ENCODE measurements at places on chromosomes 11 and 22. TPM values are rescaled to one million over a fixed set of nuclear protein-coding genes. Genes with fewer than 3 reads are reported as not detected.
A peak's percentile ranks its signal among the peaks of the same experiment; 100 is the strongest.

DNA sequence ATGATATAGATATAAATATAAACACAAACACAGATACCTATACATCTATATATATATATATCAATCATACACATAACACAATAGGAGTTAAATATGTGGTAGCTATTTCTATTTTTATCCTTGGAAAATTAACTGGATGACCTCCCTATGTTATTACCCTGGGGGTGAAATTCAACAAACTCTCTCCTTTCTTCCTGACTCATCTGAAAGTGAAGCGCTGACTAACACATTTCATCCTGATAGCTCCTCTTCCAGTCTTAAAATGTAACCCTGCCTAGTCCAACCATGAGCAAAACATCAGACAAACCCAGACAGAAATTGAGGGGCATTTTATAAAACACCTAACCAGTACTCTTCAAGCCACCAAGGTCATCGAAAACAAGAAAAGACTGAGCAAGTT lies 220.6 kb upstream of the ISX start:
- no peaks in the 10 kb centered on the region for H3K27me3 ChIP-seq
- no peaks in the 10 kb centered on the region for H3K4me1 ChIP-seq
- H3K4me3 ChIP-seq = no peak overlapping the region
- H3K27ac ChIP-seq = no peak overlapping the region
- no peaks in the 10 kb centered on the region for H3K36me3 ChIP-seq
- no peak for DNase-seq

GRCh38 chr11:110919241-110919922 lies 207.1 kb upstream of the ARHGAP20 start:
- DNase-seq = no peak
- H3K36me3 ChIP-seq = no peaks in the 10 kb centered on the region
- no peaks in the 10 kb centered on the region for H3K4me1 ChIP-seq

GRIA4 gene
- total RNA-seq = not detected

LMO1 gene
- total RNA-seq = not detected

CCDC85B gene
- total RNA-seq = 55.0 TPM

DMC1 gene
- total RNA-seq = 0.23 TPM

DNA sequence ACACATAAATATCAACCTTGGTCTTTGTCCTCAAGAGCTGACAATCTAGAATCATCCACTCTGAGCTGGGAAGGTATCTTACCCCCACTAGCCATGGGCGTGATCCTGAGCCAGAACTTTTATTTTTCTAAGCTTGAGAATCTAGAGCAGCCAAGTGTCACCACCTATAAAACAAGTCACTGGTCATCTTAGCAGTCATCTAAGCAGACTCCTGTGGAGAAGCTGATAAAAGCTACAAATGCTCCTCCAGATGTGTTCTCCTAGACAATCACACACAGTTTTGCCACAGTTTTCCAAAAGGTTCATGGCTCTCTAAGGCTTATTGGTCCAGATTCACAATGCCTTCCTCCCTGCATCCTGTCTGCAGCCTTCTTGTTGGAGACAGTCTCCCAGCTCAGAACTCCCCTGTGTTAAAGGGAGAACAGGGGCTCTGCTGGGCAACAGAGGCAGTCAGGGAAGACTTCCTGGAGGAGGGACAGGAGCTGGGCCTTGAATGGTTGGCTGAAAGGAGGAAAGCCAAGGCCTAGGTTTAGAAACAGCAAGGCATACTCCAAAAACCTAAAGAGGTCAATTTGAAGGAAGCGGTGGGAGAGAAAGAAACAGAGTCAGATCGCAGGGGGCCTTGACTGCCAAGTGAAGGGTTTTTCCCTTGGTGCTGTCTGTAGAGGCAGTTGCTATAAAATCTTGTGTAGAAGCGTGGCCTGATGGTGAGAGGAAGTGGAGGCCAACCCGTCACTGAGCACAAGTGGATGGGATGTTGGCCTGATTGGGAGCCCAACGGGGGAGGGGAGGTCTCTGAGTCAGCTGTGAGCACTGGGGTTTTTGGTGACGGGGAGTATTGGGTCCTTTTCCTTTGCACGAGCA lies 42.0 kb downstream of the ALX4 start:
- no peak for DNase-seq
- no peaks in the 10 kb centered on the region for H3K36me3 ChIP-seq
- no peak overlapping the region for H3K4me3 ChIP-seq
- H3K27me3 ChIP-seq = no peaks in the 10 kb centered on the region

- no peak overlapping the region for H3K27ac ChIP-seq
- no peaks in the 10 kb centered on the region for H3K36me3 ChIP-seq
- no peaks in the 10 kb centered on the region for H3K4me1 ChIP-seq
Observed at GRCh38 chr11:17600316-17601255, 53.5 kb downstream of the OTOG start.

- H3K27ac ChIP-seq = no peak overlapping the region
- H3K36me3 ChIP-seq = no peaks in the 10 kb centered on the region
Observed at GRCh38 chr22:41201141-41201540, 4.0 kb upstream of the L3MBTL2 start.

MB gene
- total RNA-seq = 71.8 TPM

DNA sequence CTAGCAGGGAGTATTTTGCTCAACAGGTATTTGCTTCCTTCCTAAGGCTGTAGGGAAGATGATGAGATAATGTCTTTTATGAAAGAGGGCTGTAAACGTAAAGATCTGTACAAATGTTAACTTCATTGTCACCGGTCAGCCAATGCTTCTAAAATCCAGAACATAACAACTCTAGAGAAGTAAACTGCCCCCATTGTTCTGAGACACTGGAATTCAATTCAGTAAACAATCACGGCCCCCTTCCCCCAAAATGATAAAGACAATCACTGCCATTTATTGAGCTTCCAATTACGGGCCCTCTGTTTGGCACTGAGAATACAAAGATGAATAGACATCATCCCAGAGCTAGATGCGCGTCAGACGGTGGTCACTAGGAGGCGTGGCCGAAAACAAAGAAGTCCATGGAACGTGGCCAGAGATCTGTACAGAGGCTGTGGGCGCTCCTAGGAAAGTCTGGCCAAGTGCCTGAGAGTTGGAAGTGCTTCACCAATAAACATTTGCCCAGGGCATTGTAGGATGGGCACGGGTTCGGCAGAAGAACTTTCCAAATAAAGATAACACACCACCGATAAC lies 576 bp downstream of the TMEM258 start:
- peak; percentile 33 for DNase-seq
- H3K4me3 ChIP-seq = peak overlapping the region; percentile 77
- H3K27me3 ChIP-seq = no peaks in the 10 kb centered on the region
- peak overlapping the region; percentile 92 for H3K27ac ChIP-seq
- peaks cover 11% of the 10 kb centered on the region for H3K36me3 ChIP-seq

- peaks cover 18% of the 10 kb centered on the region for H3K36me3 ChIP-seq
- no peaks in the 10 kb centered on the region for H3K27me3 ChIP-seq
- peak overlapping the region; percentile 82 for H3K27ac ChIP-seq
- H3K4me3 ChIP-seq = peak overlapping the region; percentile 81
- DNase-seq = peak; percentile 87
Observed at GRCh38 chr11:534396-535209, 773 bp downstream of the HRAS start.

KCTD14 gene
- 16.8 TPM for total RNA-seq

DNA sequence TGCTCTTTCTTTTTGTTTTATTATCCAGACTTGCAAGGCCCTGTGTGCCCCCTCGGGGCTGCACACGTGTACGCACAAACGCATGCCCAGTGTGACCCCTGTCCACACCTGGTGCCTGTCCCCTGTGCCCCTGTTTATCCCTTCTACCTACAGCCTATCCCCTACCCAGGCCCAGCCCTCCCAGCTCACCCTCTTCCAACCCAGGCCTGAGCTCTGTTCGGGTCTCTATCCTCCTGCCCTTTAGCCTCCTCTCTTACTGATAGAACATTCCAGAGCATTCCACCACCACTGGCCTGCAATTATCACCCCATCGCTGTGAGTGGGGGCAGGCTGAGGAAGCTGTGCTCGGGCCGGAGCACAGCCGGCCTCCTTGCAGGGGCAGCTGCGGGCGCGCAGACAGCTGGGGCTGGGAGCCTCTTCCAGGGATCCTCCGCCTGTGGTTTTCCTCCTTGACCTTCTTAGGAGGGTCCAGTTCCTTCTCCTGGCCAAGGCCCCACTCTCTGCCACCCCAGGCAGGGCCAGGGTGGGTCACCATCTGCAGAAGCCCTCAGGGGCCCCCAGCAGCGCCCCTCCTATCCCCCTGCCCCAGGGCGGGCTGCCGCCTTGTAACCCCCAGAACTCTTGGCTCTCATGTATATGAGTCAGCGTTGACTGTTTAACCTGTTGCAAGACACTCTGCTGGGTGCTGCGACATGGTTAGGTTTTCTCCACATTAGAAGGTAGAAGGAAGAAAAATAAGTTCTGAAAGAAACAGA lies 41.8 kb upstream of the KCNQ1OT1 start:
- no peak overlapping the region for H3K4me3 ChIP-seq
- DNase-seq = no peak
- no peaks in the 10 kb centered on the region for H3K4me1 ChIP-seq
- no peaks in the 10 kb centered on the region for H3K36me3 ChIP-seq

DNA sequence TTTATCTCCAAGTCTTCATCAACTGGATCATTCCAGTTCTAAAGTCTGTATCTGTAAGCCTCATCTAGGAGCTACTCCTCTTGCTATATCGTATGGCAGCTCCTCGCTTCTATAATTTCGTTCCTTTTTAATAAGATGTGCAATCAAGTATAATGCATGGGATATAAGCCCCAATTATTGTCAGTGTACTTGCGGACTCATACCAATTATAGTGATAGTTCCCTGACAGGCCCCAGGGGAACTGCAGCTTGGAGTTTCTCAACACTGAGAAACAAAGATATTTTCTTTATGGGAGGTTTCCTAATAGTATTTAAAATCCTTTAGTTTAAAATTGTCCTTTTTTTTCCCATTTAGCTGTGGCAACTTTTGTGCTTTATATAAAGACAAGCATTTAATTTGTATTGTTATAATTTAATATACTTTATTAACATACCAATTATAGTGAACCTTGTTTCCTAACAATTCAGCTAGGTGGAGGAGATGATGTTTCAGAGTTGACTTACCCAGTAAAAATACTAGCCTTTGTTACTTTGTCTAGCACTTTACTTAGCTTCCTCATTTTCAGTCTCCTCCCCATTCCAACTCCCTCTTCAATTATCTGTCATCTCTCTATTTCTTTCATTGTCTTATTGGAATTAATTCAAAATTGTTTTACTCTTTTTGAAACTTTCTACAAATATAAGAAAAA lies 25.3 kb upstream of the DDX17 start:
- H3K27ac ChIP-seq = no peak overlapping the region
- DNase-seq = no peak
- H3K4me1 ChIP-seq = no peaks in the 10 kb centered on the region
- no peak overlapping the region for H3K4me3 ChIP-seq

GRCh38 chr11:20962581-20962980 lies 293.2 kb downstream of the NELL1 start:
- H3K4me1 ChIP-seq = no peaks in the 10 kb centered on the region
- no peak for DNase-seq
- H3K27me3 ChIP-seq = no peaks in the 10 kb centered on the region
- no peak overlapping the region for H3K27ac ChIP-seq

CD248 gene
- 1.9 TPM for total RNA-seq

DNA sequence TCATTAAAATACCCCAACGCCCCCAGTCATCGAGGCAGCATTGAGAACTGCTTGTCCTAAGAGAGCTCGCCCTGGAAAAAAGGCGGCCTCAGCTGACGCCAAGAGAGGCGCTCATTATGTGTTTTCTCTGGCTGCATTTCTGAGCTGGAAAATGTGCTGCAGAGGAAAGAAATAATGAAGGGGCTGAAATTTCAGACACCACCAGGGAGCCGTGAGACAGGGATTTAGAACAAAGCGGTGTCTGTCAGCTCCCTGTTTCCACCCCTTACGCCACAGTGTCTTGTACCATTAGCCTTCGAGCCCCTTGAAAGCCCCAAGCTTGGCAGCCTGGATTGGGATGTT lies 14.4 kb downstream of the USH1C start:
- H3K27me3 ChIP-seq = no peaks in the 10 kb centered on the region
- no peak for DNase-seq
- no peaks in the 10 kb centered on the region for H3K36me3 ChIP-seq
- H3K4me1 ChIP-seq = no peaks in the 10 kb centered on the region
- H3K27ac ChIP-seq = no peak overlapping the region

DNA sequence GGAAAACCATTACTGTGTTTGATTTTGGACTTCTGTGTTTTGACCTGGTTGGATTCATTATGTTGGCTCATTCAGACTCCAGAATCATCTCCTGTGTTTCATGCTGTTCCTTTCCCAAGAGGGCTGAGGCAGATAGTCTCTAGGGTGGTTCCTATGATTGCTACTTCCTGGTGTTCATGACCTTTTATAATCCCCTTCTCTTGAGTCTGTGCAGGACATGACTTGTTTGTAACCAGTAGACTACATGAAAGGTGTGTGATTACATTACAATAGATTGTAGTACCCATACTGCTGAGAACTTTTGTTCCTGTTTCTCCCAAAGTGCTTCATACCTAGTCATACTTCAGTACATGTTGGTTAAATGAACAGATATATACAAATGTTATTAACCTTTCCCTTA lies 700.6 kb downstream of the METTL15 start:
- no peaks in the 10 kb centered on the region for H3K4me1 ChIP-seq
- H3K27ac ChIP-seq = no peak overlapping the region
- H3K27me3 ChIP-seq = no peaks in the 10 kb centered on the region

GRCh38 chr11:17260020-17260419 lies 16.5 kb upstream of the NUCB2 start:
- no peak overlapping the region for H3K27ac ChIP-seq
- no peaks in the 10 kb centered on the region for H3K4me1 ChIP-seq
- H3K36me3 ChIP-seq = no peaks in the 10 kb centered on the region
- no peak for DNase-seq

VSIG2 gene
- total RNA-seq = 38.6 TPM

GRCh38 chr11:1200611-1201191 lies 22.2 kb upstream of the MUC5B start:
- H3K4me1 ChIP-seq = peaks cover 10% of the 10 kb centered on the region
- peaks cover 12% of the 10 kb centered on the region for H3K27me3 ChIP-seq
- H3K27ac ChIP-seq = no peak overlapping the region

- peak overlapping the region; percentile 69 for H3K27ac ChIP-seq
- no peaks in the 10 kb centered on the region for H3K4me1 ChIP-seq
- no peaks in the 10 kb centered on the region for H3K36me3 ChIP-seq
- peak; percentile 74 for DNase-seq
- H3K4me3 ChIP-seq = no peak overlapping the region
Observed at GRCh38 chr11:69044111-69045013, 4.4 kb upstream of the TPCN2 start.

DNA sequence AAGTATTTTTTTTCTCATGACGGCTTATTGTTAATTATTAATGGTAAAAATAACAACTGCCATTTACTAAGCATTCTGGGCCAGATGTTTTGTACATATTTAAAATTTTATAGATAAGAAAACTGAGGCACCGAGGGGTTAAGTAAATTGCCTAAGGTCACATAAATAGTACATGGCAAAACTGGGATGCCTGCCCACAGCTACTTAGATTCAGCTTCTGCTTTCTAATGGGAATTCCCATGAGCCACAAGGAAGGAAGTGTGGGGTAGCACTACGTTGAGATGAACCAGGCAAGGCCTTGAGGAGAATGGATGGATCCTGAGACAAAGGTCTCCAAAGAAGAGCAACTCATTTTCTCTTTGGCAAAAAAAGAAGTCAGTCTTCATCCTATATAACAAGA lies 11.9 kb upstream of the PHF21A start:
- no peaks in the 10 kb centered on the region for H3K27me3 ChIP-seq
- H3K4me1 ChIP-seq = no peaks in the 10 kb centered on the region
- no peak for DNase-seq
- no peak overlapping the region for H3K4me3 ChIP-seq
- no peaks in the 10 kb centered on the region for H3K36me3 ChIP-seq

OR6T1 gene
- not detected for total RNA-seq

- no peak for DNase-seq
- H3K27ac ChIP-seq = no peak overlapping the region
- no peaks in the 10 kb centered on the region for H3K27me3 ChIP-seq
- no peaks in the 10 kb centered on the region for H3K36me3 ChIP-seq
- no peaks in the 10 kb centered on the region for H3K4me1 ChIP-seq
- H3K4me3 ChIP-seq = no peak overlapping the region
Observed at GRCh38 chr11:112880495-112880894, 80.7 kb upstream of the NCAM1 start.
